Neural progenitor cell (in vitro differentiated cells): ENCODE measurements at places on chromosomes 2 and 18. TPM values are rescaled to one million over a fixed set of nuclear protein-coding genes. Genes with fewer than 3 reads are reported as not detected.
A peak's percentile ranks its signal among the peaks of the same experiment; 100 is the strongest.

DNA sequence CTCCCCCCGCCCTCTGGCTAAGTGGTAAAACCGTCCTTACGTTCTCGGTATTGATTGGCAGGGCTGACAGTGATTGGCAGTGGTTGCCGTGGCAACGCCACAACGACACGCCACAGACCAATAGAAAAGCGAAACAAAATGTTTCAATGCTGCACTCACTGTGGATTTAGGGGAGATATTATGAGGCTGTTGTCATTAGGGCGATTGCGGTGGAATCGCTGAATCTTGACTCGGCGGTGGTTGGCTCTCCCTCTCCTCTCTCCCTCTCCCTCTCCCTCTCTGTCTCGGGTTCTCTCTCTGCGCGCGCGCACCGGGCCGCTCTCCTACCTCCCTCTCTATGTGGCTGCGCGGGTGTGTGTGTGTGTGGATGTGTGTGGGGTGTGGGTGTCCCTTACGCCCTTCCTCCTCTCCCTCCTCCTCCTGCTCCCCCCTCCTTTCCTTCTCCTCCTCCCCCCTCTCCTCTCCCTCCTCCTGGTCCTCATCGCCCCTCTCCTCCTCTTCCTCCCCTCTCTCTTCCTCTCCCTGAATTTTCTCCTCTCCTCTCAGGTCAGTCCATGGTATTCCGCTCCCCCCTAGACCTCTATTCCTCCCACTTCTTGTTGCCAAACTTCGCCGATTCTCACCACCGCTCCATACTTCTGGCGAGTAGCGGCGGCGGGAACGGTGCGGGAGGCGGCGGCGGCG is at the start of gene SIX3:
TSS of gene SIX3 (plus strand) at position 152 of the 684 bp plus-strand sequence. CDS start at position 555, 403 bp downstream.
- peak; percentile 95 for DNase-seq
- H3K4me1 ChIP-seq, result peaks cover 48% of the 10 kb centered on the region
- H3K4me3 ChIP-seq, result peak within 1 kb of the TSS; percentile 96
- H3K27me3 ChIP-seq, result peaks cover 74% of the 10 kb centered on the region

DNA sequence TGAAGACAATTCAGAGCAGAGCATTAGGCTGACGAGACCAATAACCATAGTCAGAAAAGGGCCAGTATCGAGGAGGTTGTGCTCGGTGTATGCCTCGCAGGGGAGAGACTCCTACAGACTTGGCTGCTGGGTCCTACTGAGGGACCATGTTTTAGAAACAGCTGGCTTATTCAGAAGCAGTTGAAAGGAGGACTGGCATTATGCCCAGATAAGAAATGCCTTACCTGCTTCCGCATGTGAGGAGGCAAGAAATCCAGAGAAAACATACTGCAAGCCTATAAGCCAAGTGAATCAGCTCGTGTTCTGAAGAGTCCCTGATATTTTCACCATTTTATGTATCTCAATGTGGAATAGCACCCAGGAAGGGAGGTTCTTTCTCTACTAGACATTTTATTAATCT is 434.7 kb downstream of the GRB14 start:
- no peak overlapping the region for H3K4me3 ChIP-seq
- DNase-seq, result no peak
- peaks cover 11% of the 10 kb centered on the region for H3K4me1 ChIP-seq
- no peak overlapping the region for H3K27ac ChIP-seq

EPB41L3 gene
- 1.7 and 8.6 TPM in 2 replicates for total RNA-seq

DNA sequence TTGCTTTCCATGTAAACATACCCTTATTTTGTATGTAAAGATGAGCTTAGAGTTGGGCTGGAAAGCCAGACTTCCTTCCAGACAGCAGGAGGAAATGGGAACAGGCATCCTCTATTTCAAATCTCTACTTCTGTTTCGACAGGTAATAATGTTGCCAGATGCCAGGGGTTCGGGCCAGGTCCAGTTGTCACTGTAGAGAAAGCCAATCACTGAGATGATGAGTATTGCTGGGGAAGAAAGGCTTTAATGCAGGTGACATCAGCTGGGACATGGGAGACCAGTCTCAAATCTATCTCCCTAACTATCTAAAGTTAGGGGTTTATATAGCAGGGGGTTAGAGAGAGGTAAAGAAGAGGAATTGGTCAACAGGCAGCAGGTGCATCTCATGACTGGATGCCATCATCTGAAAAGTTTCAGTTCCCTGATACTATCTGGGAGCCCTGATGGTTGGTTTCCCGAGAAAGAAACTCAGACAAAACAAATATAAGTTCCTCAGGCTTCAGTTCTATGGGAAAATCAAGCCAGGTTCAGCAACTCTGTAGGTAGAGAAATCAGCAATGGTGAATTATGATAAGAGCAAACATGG is 9.3 kb upstream of the MTCL1 start:
- no peaks in the 10 kb centered on the region for H3K27me3 ChIP-seq
- H3K4me1 ChIP-seq, result no peaks in the 10 kb centered on the region

DNA sequence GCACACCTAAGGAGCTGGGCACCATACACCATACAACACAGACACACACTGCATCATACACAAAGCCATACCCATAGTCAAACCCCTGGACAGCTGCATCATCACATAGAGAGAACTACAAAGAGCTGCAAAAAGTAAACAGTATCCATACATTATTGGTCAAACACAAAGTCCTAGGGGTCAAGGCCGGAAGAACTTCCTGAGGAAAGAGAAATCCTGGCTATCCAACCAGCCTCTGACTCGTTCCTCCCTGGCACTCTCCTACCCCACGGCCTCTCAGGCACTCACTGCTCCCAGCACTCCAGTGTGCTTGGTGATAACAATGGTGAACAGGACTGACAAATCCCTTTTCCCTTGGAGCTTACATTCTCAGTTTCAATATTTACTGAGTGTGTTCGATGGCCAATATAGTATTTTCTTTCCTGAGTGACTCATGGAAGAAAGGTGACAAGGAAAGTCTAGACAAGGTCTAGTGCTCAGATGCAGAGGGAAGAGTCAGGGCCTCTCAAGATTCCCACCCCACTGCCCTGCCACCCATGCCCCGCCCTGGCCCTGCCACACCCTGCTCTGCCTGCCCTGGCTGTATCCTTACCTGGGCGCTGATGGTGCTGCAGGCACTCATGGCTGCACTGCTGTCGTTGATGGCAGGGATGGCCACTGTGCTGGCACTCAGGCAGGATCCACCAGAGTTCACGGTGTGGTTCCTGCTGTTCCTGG is 3.4 kb downstream of the CFAP65 start:
- DNase-seq, result no peak
- H3K36me3 ChIP-seq, result no peaks in the 10 kb centered on the region
- H3K4me3 ChIP-seq, result no peak overlapping the region
- H3K27me3 ChIP-seq, result peaks cover 92% of the 10 kb centered on the region
- H3K27ac ChIP-seq, result no peak overlapping the region

DNA sequence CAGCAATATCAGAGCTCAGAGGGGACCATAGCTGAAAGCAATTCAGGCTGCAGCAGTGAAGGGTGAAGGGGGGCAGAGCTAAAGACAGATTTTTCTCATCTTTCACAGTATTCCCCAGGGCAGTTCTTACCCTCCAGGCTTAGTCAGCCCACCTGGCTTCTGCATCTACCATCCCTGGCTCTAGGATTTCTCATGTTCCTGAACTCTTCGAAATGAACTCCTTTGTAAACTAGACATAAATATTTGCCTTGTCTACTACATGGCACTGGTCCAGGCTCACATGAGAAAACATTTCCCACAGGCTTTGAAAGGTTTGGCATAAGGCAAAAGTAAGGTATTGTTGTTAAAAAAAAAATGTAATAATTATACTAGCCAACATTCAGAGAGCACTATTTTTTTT is 23.6 kb upstream of the NEB start:
- H3K27ac ChIP-seq, result no peak overlapping the region
- no peaks in the 10 kb centered on the region for H3K36me3 ChIP-seq
- DNase-seq, result no peak
